ENCODE measurements at places on chromosomes 3 and 15. TPM values are rescaled to one million over a fixed set of nuclear protein-coding genes. Genes with fewer than 3 reads are reported as not detected.

DNA sequence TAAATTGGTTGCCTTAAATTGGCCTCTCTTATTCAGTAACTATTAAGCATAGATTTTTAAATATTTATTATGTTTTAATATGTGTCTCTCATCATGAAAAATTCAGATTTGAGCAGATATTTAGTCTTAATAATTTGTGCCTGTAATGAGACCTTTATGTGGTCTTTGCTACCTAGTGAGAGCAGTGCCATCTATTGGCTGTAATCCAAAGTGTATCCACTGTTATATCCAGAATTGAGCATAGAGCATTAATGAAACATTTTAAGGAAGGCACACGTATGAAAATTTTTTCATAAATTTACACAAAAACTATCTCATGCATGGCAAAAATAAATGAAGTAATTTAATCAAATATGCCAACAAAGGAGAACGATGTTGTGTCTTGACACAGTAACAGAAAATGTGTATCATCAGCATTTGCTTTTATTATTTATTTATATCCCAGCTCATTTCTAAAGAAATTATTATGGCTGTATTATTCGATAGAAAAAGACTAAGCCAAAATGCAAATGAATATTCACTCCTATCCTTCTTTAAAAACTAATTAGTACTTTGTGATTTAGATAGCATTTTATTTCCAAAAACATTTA lies 203.5 kb downstream of the RSRC1 start:
- peak; percentile 6 for DNase-seq

- DNase-seq: no peak
These were observed 76.3 kb downstream of the XXYLT1 start for GRCh38 chr3:195194559-195195206.

GRCh38 chr3:195999896-196000295 lies 82.0 kb downstream of the TFRC start:
- no peak for DNase-seq

- DNase-seq: no peak
These were observed 33.6 kb downstream of the CD276 start for GRCh38 chr15:73717802-73718201.

- no peak for DNase-seq
These were observed 60.2 kb upstream of the NANOGP8 start for GRCh38 chr15:35145336-35145735.

- no peak for DNase-seq
These were observed 83.7 kb upstream of the SLC6A11 start for GRCh38 chr3:10732292-10732691.

GRCh38 chr3:45761831-45762230 lies 34.5 kb downstream of the SLC6A20 start:
- no peak for DNase-seq

- no peak for DNase-seq
These were observed 84.9 kb upstream of the SPATA12 start for GRCh38 chr3:56975567-56975966.

GRCh38 chr3:193387596-193387995 lies 9.0 kb upstream of the ATP13A5 start:
- DNase-seq: no peak

DNA sequence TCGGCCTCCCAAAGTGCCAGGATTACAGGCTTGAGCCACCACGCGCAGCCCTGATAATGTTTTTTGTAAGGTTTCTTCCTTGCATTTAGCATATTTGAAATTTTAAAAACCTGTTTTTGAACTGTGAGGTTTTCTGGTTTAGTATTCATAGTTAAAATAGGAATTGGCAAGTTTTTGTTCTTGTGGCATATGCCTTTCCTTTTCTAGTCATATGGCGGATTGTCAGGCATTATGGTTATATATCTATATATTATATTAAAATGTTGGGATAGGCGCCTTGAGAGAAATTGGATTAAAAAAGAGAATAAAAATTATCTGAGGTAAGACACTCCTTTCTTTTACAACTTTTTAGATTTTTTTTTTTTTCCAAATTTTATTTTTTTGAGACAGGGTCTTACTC lies 28.4 kb downstream of the FXR1 start:
- no peak for DNase-seq

GRCh38 chr15:40080104-40080503 lies 28.6 kb downstream of the BMF start:
- no peak for DNase-seq

- DNase-seq: no peak
These were observed 46.1 kb downstream of the RFTN1 start for GRCh38 chr3:16467393-16467792.

GRCh38 chr3:26280517-26280916 lies 342.1 kb upstream of the LRRC3B start:
- DNase-seq: no peak

DNA sequence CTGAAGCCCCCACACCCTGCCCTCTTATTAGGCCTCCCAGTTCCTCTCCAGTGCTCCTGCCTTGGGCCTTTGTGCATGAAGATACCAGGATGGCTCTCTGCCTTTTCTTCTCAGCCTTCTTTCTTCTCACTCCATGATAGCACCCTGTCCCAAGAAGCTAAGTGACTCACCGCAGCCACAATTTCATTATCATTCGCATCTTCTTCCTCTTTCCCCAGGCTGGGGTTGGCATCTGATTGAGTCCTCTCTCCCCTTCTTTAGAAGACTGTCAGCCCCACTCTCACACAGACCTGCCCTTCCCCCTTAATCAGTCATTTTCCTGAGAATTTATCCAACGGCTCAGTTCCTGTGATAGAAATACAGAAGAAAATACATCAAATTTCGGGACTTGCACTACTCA lies 102.0 kb downstream of the STAC start:
- no peak for DNase-seq

GRCh38 chr15:72379856-72380430 lies 4.1 kb upstream of the HEXA start:
- no peak for DNase-seq

DNA sequence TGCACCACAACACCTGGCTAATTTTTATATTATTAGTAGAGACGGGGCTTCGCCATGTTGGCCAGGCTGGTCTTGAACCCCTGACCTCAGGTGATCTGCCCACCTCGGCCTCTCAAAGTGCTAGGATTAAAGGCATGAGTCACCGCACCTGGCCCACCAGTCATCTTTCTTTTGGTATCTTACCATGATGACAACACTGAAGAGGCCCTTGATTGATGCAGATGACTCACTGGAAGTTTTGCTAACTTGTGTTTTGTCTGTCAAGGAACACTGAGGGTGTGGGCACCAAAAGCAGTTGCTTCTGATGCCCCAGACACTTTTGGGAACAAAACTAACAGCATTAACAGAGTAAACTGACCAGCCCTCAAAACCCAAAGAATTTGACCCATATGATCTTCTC lies 88.3 kb downstream of the MYO5A start:
- no peak for DNase-seq

The SLC24A5 gene
- polyA plus RNA-seq: not detected

The LIPH gene
- 1.4 TPM for polyA plus RNA-seq

The ZKSCAN7 gene
- polyA plus RNA-seq: 16.9 TPM

The ASB14 gene
- polyA plus RNA-seq: 0.49 TPM
